ENCODE measurements at places on chromosomes 1 and 21. TPM values are rescaled to one million over a fixed set of nuclear protein-coding genes. Genes with fewer than 3 reads are reported as not detected.

Gene GNG4
- 0.73 TPM for total RNA-seq

Gene KANK4
- 0.40 TPM for total RNA-seq

Gene OR2T35
- total RNA-seq: not detected

Gene DPT
- 354 TPM for total RNA-seq

Gene RNASEL
- total RNA-seq: 6.5 TPM

Gene CD34
- total RNA-seq: 53.4 TPM

Gene TFF3
- total RNA-seq: 11.1 TPM

Gene CLIC6
- total RNA-seq: 0.54 TPM

Gene ALX3
- total RNA-seq: not detected

Gene ELF3
- total RNA-seq: 30.6 TPM

Gene PEX14
- 22.7 TPM for total RNA-seq

Gene KLHL12
- total RNA-seq: 23.0 TPM

Gene SOAT1
- 17.8 TPM for total RNA-seq

Gene S100B
- total RNA-seq: 22.6 TPM

Gene MR1
- 19.8 TPM for total RNA-seq

Gene HJV
- 0.77 TPM for total RNA-seq

Gene SDCCAG8
- 30.2 TPM for total RNA-seq

Gene POTED
- total RNA-seq: not detected

Gene MYBPHL
- total RNA-seq: not detected

Gene MIGA1
- 20.7 TPM for total RNA-seq
